COLO829 (cell line): ENCODE measurements at places on chromosomes 12 and 14.

GRCh38 chr12:109125791-109126190, 9.4 kb downstream of the ACACB start:
- no peak for DNase-seq

DNA sequence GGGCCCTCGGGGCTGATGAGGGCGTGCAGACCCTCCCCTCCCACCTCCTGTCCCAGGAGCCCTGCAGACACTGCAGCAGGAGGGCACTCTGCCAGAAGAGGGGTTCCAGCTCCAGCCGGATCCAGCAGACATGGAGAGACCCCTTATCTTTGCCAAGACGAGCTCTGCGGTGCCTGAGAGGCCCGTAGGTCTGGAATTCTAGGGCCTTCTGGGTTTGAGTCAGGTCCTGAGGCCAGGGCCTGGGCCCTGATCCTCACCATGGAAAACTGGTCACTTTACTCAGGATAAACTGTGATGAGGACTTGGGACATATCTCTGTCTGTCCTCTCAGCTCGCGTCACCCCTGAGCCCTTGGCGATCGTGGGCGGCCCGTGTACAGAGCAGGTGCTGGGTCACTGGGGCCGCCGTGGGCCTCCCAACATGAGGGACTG, 13.8 kb downstream of the MEG3 start:
- no peak for DNase-seq

- no peak for DNase-seq
Measured at GRCh38 chr14:65366802-65367565, 45.5 kb upstream of the FUT8 start.

GRCh38 chr12:47947341-47947740, 16.1 kb upstream of the TMEM106C start:
- DNase-seq = no peak

DNA sequence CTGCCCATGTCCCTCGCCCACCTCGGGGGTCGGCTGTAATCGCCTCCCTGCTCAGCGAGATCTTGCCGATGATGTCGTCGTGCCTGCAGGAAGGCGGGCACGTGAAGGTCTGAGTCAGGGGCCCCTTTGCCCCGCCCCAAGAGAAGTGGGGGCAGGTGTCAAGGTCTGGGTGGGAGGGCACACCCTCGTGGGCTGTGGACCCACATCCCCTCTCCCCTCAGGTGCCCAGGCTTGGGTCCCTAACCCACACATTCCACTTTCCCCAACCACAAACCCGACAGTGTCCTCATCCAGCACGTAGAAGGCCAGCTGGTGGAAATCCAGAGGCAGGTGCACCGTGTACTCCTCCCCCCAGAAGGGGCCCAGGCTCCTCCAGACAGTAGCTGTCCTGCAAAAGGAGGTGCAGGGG, 7.8 kb downstream of the RASAL1 start:
- no peak for DNase-seq

DNA sequence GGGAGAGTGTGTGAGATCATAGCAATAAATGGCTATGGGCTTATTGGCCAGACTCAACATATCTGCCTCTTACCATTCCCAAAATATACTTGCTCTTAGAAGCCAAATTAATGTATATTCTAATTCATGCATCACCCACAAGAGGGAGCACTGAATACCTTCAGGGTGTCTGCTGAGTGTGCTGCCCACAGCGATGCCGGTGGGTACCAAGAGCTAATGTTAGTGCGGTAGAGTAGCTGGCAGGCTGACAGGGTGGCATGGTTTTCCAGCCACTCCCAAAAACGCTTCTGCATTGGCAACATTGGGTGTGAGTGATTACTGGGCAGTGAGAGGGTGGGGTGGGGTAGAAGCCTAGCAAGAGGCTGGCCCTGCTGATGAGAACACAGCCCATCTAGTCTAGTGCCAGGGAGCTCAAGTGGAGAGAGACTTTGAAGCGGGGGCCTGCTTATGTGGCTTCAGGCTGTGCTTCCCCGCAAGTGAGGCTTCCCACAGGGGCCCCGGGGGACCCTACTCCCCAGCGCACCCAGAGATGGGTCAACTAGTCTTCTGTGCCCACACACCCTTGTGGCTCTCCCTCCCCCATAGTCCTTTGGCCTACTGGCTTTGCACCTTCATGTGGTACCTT, 9.2 kb upstream of the PLEKHD1 start:
- DNase-seq = peak; percentile 21

DNA sequence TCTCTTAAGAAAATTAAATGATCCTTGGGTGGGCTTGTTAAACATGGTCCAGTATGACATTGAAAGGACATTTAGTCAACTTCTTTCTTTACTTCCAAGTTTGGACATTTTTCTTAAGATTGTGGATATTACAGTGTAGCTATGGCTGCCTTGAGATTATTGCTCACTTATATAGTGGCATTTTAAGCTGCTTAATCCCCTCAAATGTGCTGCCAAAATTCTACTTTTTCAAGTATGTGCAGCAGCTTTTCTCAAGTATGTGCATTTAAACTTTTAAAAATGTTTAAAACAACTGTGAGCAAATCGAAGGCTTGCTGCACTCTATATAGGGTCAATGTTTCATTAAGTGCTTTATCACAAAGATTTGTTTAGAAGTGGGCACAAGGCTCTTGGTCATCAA, 7.4 kb downstream of the TXNRD1 start:
- DNase-seq = no peak

DNA sequence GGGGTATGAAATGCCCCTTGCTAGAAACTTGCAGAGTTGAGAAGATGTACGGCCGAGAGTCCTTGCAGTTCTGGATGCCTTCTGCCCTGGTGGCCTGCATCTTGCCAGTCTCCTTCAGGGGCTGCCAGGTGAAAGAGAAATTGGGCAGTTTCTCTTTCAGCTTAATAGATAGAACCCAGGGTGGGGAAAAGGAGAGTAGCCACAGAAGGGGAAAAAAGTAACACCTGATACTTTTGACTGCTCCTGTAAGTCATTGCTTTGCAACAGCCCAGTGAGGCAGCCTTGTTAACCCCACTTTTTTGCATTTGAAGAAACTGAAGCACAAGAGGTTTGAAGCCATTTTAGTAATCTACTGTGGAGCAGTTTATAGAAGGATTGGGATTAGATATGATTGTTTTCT, 27.6 kb downstream of the TDP1 start:
- DNase-seq = no peak
